ENCODE measurements at places on chromosomes 5 and 9. TPM values are rescaled to one million over a fixed set of nuclear protein-coding genes. Genes with fewer than 3 reads are reported as not detected.

DNA sequence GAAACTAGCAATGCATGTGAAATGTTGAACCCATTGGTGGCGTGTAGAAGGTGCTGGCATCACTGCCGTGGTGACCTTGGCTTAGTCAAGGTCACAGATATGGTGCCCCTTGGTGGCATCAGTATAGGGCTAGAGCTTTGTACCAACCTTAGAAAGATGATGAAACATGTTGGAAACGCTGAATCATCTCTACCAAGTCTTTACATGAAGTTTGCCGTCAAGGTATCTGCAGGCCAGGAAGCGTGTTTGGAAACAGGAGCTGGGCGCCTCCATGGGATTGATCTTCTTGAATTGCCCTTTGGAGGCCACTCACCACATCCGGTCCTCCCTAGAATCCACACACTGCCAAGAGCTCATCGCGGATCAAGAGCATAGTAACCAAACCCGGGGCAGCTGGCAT is 16.9 kb upstream of the BOD1 start:
- no peak for DNase-seq

NR2F1 gene
- total RNA-seq, result 27.5 TPM

DNA sequence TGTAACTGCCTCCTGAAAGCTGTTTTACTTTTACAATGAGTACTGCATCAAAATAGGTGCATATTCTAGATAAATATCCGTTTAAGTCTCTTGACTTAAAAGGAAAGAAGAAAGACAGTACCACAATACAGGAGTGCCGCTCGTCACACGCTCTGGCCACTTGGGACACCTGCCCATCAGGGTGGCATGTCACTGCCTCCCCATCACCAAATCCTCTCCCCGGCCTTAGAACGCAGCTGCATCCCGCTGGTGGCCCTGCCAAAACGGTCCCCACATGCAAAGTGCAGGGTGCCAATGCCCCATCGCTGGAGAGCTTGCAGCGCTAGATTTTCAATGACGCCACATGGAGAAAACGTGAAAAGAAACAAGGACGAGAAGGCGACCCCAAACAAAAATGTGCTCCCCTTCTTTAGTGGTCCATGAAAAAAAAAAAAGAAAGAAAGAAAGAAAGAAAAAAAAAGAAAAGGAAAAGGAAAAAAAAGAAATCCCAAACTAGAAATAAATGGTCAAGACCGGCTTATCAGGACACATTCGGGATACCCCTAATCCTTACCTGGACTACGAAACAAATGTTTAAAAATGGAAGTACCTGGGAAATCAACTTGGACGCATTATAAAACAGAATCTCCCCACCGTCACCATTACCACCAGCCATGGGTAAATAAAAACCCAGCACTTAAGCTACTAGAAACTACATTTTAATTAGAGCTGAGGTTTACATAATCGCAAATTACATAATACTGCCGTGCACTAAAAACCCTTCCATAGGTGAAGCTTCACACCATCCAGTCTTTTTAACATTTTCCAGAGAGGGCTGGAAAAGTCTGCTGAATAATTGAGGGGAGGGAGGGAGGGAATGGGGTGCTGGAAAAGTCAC is 1.0 kb downstream of the ANKH start:
- DNase-seq, result no peak

SPINK5 gene
- total RNA-seq, result not detected

- DNase-seq, result no peak
These were observed 36.0 kb downstream of the FBXL7 start for GRCh38 chr5:15535938-15536337.

- peak; percentile 2 for DNase-seq
These were observed 287.3 kb upstream of the NUDT12 start for GRCh38 chr5:103849934-103850333.

DNA sequence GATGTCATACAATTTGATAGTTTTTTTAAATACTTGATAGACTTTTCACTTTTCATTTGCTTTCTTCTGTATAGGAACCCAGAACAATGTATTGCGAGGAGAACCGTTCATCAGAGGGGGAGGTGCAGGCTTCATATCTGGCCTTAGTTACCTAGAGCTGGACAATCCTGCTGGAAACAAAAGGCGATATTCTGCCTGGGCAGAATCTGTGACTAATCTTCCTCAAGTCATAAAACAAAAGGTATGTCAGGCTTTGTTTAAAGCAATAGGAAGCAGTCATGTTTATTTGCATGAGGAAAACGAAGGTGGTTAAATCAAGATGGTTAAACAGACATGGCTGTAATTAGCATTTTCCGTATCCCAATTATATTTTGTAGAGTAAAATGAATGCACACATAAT is 46.0 kb downstream of the C7 start:
- DNase-seq, result no peak

ALDH1A1 gene
- total RNA-seq, result 197 TPM

- DNase-seq, result no peak
These were observed 101.2 kb downstream of the PLK2 start for GRCh38 chr5:58358501-58359178.

CARTPT gene
- not detected for total RNA-seq

DNA sequence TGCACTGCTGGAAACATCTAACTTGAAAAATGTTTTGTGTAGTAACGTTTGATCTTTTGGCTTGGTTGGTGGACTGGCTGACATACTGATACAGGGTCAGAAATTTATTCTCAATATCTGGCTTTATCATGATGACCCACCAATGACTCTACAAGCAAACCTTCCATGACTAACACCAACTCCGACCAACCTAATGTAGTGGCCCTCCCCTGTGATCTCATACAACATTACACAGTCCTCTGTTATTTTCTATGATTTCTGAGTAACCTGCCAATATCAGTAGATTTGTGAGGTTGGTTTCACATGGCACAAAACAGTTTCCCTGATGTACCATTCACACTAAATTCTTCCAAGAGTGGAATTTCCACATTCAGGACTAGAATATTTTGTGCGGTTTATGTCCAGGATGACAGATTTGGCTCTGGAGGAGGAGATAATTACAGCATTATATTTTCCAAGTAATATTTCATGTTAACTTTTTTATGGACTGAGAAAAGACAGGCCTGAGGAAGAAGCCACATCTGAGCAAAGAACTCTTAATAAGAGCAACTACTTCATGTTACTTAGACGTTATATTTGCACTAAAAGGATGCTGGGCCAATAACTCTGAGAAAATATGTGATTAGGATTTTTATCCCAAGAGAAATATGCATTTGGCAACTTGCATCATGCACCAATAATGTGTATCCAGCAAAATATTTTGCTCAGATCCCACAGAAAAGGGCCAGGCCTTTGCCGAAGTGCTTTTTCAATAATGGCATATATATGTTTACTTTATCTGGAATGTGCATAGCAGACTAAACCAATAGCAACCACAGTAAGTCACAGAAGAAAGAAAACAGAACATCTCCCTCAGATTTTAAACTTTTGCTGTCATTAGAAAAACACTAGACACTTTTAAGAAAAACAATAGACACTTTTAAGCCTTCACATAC is 273.4 kb downstream of the KCNN2 start:
- DNase-seq, result no peak

- no peak for DNase-seq
These were observed 26.7 kb downstream of the FAM170A start for GRCh38 chr5:119656023-119656422.

DNA sequence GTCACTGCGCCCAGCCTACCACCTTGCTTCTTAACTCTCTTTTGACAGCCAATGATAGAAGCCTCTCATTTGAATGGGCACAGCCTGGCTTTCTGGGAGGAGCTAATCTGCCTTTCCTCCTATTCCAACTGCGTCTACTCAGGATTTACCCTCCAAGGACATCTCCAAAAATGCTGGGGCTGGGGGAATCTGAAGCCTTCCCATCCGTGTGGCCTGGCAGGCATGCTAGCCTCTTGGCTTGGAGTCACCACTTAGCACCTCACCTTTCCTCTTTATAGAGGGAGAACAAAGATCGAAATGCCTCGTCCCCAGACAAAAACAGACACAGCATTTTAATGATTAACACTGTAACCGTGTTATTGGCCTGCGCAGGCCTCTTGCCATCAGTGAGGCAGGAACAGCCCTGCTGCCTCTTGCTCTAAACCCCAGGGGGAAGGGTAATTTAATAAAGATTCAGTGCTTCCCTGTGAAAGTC is 108.2 kb upstream of the KLF4 start:
- no peak for DNase-seq

GRCh38 chr9:35905912-35906679 is at the start of gene HRCT1:
Gene HRCT1, plus strand, starts transcription at chr9:35906202. Its CDS starts 86 bp downstream, at chr9:35906288.
- peak; percentile 94 for DNase-seq

PCDHB4 gene
- total RNA-seq, result 0.33 TPM

DNA sequence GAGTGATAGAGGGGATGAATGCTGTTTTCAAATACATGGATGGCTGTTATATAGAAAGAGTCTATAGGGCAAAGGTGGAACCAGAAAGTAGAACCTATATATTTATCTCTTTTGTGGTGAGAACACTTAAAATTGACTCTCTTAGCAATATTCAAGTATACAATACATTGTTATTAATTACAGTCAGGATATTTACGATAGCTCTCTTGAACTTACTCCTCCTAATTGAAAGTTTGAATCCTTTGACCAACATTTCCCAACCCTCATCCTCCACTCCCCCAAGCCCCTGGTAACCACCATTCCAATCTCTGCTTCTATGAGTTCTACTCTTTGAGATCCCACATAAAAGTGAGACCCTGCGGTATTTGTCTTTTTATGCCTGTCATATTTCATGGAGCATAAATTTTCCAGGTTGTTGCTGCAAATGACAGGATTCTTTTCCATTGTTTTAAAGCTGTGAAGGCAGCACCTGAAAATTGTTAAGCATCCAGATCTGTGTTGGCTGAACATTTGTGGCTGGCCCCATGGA is 41.5 kb downstream of the ALDH1A1 start:
- DNase-seq, result no peak

PCDHB16 gene
- 2.0 TPM for total RNA-seq

DNA sequence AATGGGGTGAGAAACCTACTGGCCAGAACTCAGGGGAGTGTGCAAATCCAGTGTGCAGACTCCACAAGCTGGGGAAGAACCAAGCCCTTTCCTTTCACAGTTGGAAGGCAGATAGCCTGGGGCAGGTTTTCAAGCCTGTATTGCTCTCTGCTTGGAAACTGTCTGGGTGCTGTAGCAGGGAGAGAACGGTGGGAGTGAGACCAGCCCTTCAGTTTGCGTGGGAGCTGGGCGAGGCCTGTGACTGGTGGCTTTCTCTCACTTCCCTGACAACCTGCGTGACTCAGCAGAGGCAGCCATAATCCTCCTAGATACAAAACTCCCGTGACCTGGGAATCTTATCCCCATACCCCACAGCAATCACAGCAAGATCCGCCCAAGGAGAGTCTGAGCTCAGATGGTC is 44.9 kb upstream of the SNCAIP start:
- DNase-seq, result no peak

DNA sequence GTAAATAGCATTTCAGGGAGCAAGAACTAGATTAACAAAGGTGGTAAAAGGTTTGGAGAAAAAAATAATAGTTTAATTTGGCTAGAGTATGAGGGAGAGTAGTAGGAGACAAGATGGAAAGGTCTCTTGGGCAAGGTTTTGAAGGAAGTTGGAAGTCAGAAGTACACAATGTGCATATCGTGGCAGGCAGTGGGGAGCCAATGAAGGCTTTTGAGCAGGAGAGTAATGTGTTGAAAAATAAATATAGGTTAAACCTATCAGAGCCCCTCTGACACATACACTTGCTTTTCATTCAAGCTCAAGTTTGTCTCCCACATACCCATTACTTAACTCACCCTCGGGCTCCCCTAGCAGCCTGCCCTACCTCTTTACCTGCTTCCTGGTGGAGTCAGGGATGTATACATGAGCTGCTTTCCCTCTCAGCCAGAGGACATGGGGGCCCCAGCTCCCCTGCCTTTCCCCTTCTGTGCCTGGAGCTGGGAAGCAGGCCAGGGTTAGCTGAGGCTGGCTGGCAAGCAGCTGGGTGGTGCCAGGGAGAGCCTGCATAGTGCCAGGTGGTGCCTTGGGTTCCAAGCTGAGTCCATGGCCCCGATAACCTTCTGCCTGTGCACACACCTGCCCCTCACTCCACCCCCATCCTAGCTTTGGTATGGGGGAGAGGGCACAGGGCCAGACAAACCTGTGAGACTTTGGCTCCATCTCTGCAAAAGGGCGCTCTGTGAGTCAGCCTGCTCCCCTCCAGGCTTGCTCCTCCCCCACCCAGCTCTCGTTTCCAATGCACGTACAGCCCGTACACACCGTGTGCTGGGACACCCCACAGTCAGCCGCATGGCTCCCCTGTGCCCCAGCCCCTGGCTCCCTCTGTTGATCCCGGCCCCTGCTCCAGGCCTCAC is at the start of gene CA9:
CA9 (plus strand) TSS at position 797 of the 893 bp plus-strand sequence; CDS start at position 829, 32 bp downstream.
- DNase-seq, result no peak

- DNase-seq, result no peak
These were observed 22.1 kb upstream of the TCERG1 start for GRCh38 chr5:146425023-146425422.

- DNase-seq, result no peak
These were observed 123.0 kb upstream of the FST start for GRCh38 chr5:53357439-53357838.

FBXL7 gene
- 15.1 TPM for total RNA-seq

GRCh38 chr5:38347040-38347763 is 88.8 kb downstream of the EGFLAM start:
- no peak for DNase-seq

DNA sequence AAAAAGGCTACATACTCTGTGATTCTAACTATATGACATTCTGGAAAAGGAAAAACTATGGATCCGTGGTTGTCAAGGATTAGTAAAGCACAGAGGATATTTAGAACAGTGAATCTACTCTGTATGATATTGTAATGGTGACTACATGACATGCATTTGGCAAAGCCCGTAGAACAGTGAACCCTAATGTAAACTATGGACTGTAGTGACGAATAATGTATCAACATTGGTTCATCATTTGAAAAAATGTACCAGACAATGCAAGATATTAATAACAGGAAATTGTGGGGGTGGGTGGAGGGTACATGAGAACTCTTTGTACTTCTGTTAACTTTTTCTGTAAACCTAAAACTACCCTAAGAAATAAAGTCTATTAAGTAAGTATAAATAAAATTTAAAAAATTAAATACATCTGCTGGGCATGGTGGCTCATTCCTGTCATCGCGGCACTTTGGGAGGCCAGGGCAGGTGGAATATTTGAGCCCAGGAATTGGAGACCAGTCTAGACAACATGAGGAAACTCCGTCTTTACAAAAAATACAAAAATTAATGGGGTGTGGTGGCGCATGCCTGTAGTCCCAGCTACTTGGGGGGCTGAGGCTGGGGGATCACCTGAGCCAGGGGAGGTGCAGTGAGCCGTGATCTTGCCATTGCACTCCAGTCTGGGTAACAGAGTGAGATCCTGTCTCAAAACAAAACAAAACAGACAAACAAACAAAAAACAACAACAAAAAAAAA is 101.7 kb upstream of the TBC1D2 start:
- peak; percentile 32 for DNase-seq

PCDHGB5 gene
- 14.6 TPM for total RNA-seq

TMEM215 gene
- total RNA-seq, result not detected

GRCh38 chr5:113053511-113053995 is 77.0 kb downstream of the DCP2 start:
- DNase-seq, result no peak

All from HFFc6 (cell line).